ENCODE measurements at places on chromosomes 11 and 22.

DNA sequence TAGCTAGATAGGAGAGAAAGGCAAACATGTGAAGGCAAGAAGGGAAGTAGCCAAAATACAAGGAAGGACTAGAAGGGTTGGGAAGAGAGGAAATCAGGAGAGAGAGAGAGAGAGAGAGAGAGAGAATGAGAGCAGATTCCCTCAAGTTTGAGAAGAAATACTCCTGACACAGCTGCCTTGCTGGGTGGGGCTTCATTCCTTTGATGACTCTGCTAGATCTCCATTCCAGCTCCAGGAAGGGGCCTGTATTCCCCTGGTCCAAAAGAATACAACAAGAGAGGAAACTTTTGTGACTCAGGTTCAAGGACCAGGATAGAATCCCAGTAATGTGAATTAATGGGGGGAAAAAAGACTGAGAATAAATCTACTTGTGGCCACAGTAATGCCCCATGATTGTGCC, 62.9 kb upstream of the SPON1 start:
- no peak for DNase-seq

- DNase-seq, result no peak
Measured at GRCh38 chr11:59534676-59535075, 23.3 kb downstream of the OR4D9 start.

GRCh38 chr11:34250732-34251588, 106.8 kb downstream of the ABTB2 start:
- DNase-seq, result no peak

GRCh38 chr11:130344841-130345240, 30.1 kb upstream of the ZBTB44 start:
- DNase-seq, result no peak

DNA sequence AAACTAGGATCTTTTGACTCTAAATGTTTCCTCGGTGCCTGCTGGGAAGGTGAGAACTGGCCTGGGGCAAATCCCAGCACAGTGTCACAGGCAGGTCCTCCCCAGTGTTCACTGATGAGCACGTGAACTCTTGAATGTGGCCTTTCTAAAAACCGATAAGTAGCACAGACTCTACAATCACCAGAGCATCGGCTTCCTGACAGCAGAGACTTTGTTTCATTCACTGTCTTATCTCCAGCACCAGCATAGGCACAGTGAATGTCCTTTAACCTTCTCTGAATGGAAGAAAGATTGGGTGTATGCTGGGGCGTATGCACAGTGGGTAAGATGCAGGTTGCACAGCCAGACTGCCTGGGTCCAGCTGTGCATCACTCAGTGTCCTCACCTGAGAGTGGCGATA, 59.3 kb upstream of the EIF3D start:
- no peak for DNase-seq

GRCh38 chr11:133991101-133991500, 34.3 kb upstream of the IGSF9B start:
- DNase-seq, result no peak

GRCh38 chr22:20126284-20127029, 5.1 kb upstream of the ZDHHC8 start:
- no peak for DNase-seq

DNA sequence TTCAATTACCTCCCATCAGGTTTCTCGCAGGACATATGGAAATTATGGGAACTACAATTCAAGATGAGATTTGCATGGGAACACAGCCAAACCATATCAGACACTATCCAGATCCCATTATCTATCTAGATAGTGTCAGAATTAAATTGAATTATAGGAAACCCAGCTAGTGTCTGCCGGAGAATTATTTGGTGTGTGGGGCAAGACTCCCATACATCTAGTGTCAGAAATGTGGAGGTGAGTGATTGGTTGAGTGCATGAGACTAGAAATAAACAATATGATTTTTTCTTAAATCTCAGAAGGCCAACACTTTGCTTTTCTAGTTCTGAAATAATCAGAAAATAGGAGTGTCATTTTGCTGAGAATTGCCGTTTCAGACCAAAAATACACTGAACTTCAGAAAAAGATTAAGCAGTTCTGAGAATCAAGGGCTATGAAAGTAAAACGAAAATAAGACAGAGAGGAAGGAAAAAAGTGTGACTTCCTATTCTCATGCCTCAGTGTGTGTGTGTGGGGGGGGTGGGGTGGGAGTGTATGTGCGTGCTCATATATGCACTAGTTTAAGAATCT, 21.3 kb downstream of the CASP12 start:
- DNase-seq, result no peak

- DNase-seq, result no peak
Measured at GRCh38 chr11:6703247-6704063, 20.3 kb upstream of the MRPL17 start.

DNA sequence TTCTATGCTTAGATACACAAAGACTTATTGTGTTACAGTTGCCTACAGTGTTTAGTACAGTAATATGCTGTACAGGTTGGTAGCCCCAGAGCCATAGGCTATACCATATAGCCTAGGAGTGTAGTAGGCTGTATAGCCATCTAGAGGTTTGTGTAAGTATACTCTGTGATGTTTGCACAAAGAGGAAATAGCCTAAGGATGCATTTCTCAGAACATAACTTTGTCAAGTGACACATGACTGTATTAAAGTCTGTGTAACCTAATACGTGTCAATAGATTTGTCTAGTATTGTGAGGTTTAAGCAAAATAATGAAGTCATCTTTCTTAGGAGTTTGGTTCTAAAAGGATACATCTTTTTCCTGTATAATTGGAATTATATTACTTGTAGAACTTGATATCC, 5.5 kb downstream of the ZC3H12C start:
- no peak for DNase-seq

DNA sequence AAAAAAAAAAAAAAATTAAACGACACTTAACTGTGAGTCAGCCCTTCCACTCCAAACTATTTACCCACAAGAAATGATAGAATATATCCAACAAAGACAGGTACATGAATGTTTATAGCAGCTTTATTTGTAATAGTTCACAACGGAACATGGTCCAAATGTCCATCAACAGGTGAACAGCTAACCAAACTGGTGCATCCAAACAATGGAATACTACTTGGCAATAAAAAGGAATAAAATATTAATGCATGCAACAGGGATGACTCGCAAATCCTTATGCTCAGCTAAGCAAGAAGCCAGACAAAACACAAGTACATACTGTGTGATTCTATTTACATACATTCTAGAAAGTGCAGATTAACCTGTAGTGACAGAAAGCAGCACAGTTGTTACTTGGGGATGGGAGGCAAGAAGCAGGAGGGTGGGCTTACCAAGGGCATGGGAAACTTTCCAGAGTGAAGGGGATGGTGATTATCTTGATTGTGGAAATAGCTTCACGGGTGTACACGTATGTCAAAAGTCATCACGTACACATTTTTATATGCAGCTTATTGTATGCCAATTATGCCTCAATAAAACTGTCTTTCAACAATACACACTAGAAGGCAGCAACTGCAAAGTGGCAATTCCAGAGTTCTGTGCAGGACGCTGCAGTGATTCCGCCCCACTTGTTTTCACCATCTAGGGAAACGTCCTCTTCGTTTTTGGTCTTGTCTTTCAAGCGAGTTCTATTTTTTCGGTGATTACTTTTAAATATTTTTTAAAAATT, 6.7 kb upstream of the SF1 start:
- DNase-seq, result no peak

GRCh38 chr11:72008728-72009127, 10.0 kb downstream of the IL18BP start:
- no peak for DNase-seq

GRCh38 chr11:38460429-38460828, 1862.4 kb upstream of the RAG2 start:
- DNase-seq, result no peak

DNA sequence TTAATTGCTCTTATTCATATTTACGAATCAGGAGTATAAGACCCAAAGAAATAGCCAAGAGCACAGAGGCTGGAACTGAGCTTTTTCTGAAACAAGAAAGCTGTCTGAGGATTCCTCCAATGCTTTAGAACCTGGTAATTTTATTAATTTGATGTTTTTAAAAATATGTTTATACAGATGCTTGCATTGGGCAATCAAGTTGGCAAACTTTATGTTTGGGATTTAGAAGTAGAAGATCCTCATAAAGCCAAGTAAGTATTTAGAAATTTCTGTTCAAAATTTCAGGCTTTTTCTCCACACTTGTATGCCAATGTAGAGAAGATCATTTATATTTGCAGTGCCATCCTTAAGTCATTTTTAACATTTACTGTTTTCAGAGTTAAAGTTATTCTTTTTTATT, 24.3 kb upstream of the HIKESHI start:
- no peak for DNase-seq

DNA sequence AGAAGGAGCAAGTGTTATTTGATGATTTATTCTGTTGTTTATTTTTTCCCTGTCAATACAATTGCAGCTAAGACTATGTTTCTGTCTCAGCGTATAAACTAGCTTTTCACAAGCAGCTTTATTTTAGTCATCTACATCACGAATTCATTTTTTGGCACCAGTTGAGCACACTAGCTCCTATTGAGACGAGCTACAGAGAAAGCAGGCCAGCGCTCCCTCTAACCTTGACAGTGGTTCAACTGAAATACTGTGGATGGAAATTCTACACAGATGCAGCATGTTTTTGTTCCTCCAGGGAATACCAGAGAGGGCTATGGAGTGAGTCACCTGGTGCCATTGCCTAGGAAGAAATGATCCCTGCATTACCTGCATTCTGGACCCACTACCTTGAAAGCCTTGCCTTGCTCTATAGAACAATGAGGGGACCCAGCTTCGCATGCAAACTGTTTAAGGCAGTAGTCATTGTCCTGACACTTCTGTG, 108.2 kb upstream of the ARHGAP42 start:
- no peak for DNase-seq

- no peak for DNase-seq
Measured at GRCh38 chr22:37457093-37457893, 28.9 kb downstream of the MFNG start.

DNA sequence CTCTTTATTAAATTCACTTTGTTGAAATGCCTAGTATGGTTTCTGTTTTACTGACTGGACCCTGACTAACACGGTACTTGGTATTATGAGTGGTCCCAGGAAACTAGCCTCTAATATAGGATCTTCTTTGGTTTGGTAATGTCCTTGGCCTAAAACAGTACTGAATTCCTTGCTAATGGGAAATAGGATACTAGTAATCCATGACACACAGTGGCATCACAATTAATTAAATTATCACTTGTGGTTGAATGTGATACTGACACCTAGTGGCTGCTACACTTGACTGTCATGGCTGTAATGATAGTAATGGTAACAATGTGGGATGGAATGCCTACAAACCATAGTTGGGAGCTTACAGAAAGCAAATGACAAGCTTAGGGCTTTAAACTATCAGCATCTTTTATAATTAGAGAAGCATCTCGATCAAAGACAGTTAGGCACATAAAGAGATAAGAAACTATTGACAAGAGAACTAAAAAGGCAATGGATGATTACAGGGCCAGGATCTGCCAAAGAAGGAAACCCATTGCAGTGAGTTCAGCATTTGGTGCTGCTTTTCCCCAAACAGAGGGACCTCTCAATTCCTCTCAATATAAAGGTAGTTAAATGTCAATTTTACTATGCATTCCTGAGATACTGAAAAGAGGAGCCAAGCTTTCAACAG, 8.6 kb downstream of the DNHD1 start:
- DNase-seq, result no peak

- DNase-seq, result no peak
Measured at GRCh38 chr11:48005136-48005535, 24.8 kb downstream of the PTPRJ start.

DNA sequence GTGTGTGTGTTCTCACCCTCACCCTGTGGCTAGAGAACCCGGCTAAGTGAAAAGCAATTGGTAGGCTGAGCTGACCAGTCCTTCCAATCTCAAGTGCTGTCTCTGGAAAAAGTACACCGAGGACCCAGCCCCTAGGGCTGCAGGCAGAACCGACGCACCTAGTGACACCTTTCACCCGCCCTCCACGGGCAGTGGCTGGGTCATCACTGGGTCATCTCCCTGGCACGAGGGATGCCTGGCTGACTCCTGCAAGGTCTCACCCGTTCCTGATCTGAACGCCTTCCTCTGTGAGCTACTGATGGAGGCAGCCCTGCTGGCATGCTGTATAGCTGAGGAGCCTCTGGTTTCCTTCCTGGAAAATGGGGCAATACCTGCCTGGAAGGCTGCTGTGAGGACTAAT, 311.5 kb downstream of the NTM start:
- no peak for DNase-seq

GRCh38 chr11:66861038-66861773, 4.3 kb downstream of the LRFN4 start:
- no peak for DNase-seq

DNA sequence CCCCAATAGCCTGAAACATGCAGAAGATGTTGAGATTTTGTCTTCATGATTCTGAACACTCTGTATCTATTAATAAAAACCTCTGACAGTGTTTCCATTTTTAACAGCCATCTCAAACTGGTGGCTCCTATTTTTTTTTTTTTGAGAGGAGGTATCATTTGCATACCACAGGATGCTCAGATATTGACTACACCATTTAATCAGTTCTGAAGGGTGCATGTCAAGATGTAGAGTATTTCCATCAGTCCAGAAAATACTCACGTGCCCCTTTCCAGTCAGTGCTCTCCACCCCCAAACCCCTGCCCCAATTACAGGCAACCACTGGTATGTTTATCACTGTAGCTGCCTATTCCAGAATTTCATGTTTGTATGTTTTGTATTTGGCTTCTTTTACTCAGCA, 85.3 kb upstream of the SORL1-AS1 start:
- no peak for DNase-seq

DNA sequence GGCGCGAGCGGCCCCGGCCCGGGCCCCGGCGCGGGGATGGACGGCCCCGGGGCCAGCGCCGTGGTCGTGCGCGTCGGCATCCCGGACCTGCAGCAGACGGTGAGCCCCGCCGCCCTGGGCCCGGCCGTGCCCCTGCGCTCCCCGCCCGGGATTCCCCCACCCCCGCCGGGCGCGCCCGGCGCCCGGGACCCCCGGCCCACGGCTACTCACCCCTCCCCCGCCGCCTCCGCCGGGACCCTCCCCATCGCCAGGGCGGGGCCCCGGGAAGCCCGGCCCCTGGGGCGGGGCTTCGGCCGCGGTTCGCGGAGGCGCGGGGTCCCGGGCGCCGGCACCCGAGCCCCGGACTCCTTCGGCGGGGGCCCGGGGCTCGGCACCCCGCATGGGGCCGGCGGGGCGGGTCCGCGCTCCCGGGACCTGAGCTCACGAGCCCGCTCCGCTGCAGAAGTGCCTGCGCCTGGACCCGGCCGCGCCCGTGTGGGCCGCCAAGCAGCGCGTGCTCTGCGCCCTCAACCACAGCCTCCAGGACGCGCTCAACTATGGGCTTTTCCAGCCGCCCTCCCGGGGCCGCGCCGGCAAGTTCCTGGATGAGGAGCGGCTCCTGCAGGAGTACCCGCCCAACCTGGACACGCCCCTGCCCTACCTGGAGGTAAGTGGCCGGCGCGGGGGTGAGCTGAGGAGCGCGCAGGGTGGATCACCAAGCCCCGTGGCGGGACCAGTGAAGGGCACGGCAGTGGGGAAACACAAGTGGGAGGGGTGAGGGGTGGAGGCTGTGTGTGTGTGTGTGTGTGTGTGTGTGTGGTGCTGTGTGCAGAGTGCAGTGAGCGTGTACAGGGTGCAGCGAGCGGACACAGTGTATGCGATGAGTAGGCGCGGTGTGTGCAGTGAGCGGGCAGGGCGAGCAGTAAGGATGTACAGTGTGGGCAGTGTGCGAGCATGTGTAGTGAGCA, 2.3 kb downstream of the SHANK3 start:
- DNase-seq, result no peak
